ENCODE measurements at places on chromosomes 2 and 18.

- DNase-seq = no peak
Measured at GRCh38 chr2:95382686-95383634, 19.5 kb upstream of the FAHD2A start.

GRCh38 chr2:132372276-132372675 is 44.3 kb upstream of the GPR39 start:
- no peak for DNase-seq

- DNase-seq = no peak
Measured at GRCh38 chr18:551404-552061, 28.6 kb upstream of the CETN1 start.

DNA sequence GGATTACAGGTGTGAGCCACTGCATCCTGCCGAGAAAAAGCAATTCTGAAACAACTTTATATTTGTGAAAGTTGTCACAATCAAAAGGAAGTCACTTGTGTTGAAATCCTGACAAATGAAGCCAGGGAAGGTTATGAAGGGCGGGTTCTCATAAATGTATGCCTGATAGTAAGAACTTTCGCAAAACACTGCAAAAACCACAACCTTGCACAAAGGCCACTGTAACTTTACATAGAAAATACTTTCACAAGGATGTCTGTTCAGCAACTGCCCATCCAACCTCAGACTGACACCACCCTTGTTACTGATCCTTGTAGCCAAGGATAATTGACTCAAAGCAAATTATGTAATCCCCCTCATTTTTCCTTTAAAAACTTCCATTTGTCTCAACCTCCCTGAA is 90.6 kb downstream of the SLC4A3 start:
- no peak for DNase-seq

DNA sequence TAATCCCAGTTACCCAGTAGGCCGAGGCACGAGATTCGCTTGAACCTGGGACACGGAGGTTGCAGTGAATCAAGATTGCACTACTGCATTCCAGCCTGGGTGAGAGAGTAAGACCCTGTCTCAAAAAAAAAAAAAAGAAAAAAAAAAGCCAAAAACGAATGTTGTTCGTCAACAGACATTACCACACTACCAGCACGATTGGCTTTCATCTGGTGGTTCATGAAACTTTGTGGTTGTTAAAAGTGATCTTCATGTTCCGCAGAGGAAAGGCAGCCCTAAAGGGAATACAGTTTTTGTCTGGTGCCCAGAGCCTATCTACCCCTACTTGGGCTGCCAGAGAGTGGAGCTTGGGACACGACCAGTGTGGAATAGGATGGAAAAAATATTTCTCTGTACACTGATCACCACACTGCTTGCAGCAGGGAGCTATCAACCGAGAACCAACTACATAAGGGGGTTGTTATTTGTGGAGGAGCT is 13.6 kb upstream of the CXCR4 start:
- DNase-seq = no peak

GRCh38 chr2:106343274-106343673 is 124.9 kb downstream of the RGPD3 start:
- no peak for DNase-seq

DNA sequence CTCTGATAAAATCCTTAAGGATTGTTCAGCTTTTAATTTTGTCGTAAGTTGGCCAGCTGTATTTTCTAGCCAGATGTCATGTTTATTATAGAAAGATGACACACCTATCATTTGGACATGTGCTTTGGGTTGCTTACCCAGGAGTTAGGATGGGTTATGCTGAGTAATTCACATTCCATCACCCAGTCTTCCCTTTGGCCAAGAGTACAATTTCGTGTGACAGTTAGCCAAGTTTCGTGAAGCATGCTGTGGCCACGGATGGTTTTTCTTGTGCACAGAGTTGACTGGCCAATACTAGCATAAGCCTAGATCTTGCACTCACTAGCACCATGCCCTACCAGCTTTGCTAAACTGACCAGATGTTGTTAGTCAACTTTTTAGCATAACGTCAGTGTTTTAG is 5.8 kb downstream of the MAPRE3 start:
- no peak for DNase-seq

DNA sequence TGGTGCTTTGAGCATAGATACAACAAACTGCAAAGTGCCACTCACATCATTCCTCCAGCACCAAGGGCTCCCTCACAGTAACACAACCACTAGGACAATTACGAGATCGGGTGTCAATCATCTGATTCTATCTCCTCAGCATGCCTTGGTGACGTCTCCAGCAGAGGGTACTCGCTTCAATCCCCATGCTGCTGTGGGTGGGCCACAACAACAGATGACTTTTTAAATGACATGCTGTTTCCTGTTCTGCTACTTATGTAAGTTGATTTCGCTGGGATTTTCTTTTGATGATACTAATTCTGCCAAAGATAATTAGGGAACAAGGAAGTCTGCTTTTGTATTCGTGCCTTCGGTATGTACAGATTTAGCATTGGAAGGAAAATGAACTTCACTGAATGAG is 1113.0 kb downstream of the BCL11A start:
- DNase-seq = no peak

DNA sequence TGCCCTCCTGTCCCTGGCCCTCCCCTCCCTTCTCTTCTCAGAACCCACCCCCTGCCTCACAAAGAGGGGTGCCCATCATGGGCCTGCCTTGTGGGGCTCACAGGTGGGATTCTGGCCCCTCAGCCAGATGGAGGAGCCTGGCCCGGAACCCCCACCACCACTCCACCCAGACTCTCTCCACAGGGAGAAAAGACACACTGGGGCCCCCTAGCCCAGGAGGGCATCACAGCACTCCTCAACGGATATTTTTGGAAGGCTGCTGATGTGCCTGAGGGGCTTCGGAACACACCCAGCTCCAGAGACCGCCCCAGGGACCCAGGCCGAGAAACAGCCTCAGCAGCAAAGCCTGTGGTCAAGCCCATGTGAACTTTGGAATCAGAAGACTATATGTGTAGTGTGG is 9.9 kb downstream of the KCNIP3 start:
- no peak for DNase-seq

GRCh38 chr2:33321236-33321771 is 155.1 kb upstream of the RASGRP3 start:
- no peak for DNase-seq

DNA sequence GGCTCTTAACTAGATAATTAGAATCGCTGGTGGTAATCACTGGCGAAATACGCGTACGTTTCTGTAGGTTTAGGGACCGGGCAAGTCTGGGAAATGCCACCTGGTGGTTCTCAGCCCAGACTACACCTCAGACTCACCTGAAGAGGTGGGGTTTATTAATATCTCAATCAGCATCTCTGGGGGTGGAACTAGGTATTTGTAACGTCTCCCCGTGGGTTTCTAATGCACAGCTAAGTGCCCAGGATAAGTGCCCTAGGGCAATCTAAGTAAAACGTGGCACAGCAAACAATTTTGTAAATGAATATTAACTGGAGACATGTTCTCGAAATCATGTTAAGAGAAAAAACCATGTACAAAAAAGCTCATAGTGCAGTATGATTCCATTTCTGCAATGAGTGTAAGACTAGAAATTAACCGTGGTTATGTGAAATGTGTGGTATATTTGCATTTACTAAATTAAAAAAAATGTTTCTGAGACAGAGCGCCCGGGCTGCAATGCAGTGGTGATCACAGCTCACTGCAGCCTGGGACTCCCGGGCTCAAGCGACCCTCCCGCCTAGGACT is 760 bp upstream of the CNOT11 start:
- no peak for DNase-seq

GRCh38 chr2:144645083-144645778 is 125.3 kb upstream of the ZEB2 start:
- DNase-seq = no peak

- DNase-seq = no peak
Measured at GRCh38 chr2:170216981-170217380, 39.0 kb downstream of the MYO3B start.

GRCh38 chr2:172735582-172736423 is at the start of gene RAPGEF4:
Gene RAPGEF4, plus strand, starts transcription at chr2:172735845. Its CDS starts 139 bp downstream, at chr2:172735984.
- no peak for DNase-seq

DNA sequence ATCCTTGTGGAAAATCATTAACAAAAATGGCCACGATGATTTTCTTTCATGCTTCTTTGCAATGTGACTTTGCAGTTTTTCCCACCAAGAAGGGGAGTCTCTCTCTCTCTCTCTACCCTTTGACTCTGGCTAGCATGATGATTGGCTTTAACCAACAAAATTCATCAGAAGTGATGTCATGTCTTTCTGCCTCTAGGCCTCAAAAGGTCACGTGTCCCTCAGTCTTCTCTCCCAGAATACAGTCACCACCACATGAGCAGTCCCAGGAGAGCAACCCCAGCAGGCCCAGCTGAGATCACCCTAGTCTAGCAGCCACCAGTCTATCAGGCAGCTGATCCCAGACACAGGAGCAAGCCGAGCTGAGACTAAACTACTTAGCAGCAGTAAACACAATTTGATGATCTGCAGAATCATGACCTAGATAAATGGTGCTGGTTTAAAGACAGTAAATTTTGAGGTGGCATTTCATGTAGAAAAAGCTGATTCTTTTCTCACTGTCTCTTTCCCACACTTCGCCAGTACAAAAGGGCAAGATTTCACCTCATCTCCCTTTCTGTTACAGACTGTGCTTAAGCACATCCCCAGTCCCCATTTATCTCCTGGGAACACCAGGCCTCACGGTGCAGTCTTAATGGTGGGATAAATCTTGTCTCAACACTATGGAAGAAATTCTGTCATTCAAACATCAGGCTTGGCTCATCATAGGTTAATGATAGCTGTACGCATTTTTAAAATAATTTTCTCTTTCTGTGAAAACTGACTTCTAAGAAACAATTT is 132.7 kb downstream of the SCG2 start:
- no peak for DNase-seq

GRCh38 chr2:211498551-211499205 is 942.3 kb downstream of the CPS1 start:
- DNase-seq = no peak

DNA sequence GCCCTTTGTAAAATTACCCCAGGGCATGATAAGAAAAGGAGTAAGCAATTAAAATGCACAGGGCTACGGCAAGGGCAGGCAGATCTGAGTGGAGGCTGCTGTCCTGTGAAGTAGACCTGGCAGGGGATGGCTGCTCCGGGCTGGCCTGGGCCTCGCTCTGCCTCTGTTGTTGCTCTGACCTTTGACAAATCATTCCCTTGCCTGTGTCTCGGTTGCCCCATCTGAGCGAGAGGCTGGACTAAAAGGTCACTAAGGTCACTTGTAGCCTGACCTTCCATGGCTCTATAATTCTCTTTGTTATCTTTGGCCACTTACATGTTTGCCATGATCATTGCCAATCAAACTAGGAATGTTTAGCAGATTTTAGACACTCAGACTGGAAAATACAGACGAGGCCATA is 118.1 kb downstream of the KLHL29 start:
- no peak for DNase-seq

DNA sequence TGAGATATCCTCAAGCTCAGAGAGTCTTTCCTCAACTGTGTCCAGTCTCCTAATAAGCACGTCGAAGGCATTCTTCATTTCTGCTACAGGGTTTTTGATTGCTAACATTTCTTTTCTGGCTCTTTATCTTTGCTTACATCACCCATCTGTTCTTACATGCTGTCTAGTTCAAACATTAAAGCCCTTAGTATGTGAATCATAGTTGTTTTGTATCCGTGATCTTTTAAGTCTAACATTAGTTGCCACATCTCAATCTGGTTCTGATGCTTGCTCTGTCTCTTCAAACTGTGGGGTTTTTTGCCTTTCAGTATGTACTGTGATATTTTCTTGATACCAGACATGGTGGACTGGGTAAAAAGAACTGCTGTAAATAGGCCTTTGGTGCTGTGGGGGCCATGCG is 235.2 kb downstream of the SH3RF3 start:
- DNase-seq = no peak

GRCh38 chr18:44817831-44818473 is 137.3 kb downstream of the SETBP1 start:
- DNase-seq = no peak

DNA sequence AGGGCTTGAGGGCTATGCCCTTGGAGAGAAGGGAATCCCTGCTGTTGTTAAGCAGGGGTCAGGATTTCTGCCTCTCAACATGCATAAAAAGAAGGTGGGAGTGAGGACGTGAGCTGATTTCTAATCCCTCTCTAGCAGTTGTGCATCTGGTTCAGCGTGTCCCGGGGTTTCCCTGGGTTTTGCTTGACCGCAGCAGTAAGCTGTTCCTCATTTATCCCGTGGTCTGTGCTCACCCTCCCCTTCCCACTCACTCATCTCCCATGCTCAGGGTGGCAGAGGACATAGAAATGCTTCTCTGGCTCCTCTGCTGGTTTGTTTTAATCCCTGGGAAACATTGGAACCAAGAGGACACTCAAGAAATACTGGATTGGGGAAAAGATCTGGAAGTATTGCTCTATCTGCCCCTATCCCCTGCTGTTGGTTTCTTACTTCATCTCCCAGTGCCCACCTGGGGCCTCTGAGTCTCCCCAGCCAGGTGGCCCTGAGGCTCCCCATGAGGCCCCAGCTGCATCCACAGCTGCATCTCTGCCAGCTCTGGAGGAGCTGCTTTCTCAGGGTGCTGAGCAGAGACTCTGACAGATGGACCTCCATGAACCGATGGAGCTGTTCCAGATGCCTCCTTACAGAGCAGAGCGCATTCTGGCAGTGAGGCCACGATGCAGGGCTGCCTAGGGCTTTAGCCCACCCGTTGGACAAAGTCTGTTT is 36.1 kb downstream of the TET3 start:
- DNase-seq = no peak

GRCh38 chr2:218798767-218799504 is 17.0 kb downstream of the CYP27A1 start:
- DNase-seq = no peak

GRCh38 chr2:239937866-239938640 is 87.1 kb downstream of the NDUFA10 start:
- no peak for DNase-seq

- DNase-seq = no peak
Measured at GRCh38 chr2:161044095-161044865, 115.9 kb upstream of the TANK start.

GRCh38 chr18:11322716-11323115 is 173.3 kb upstream of the PIEZO2 start:
- DNase-seq = no peak

GRCh38 chr18:74506448-74507084 is 10.4 kb downstream of the CNDP2 start:
- no peak for DNase-seq

GRCh38 chr2:18503376-18504228 is 56.9 kb downstream of the RDH14 start:
- DNase-seq = no peak

DNA sequence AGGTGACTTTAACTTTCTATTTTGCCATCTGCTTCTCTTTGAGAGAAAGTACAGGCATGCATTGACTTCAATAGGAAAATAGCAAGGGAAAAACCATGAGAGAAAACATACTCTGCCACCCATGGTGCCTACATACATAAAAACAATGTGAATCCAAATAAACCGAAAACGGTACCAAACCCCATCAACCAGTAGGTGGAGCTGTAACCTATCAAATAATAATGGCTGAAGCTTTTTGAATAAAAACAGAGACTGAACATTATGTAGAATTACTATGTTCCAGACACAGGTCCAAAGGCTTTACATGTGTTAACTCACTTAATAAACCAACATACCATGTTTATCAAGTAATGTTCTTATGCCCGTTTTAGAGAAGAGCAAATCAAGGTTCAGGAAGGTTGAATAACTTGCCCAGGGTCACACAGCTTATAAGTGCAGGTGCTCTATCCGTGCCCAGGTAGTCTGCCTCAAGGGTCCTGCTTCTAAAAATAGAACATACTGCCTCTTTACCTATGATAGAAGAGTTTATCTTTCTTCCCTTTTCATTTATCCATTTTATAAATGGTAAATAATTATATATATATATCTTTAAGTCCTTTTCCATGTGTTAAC is 293.9 kb upstream of the SYT4 start:
- DNase-seq = no peak

- no peak for DNase-seq
Measured at GRCh38 chr2:150595803-150596470, 108.5 kb upstream of the RND3 start.

Measured in substantia nigra (tissue), 51 donors.